ENCODE measurements at places on chromosomes 11 and 22. TPM values are rescaled to one million over a fixed set of nuclear protein-coding genes. Genes with fewer than 3 reads are reported as not detected.

Gene DNAJB7
- not detected for total RNA-seq

- H3K27me3 ChIP-seq = no peaks in the 10 kb centered on the region
- H3K4me1 ChIP-seq = no peaks in the 10 kb centered on the region
- no peak for DNase-seq
- no peak overlapping the region for H3K27ac ChIP-seq
- H3K36me3 ChIP-seq = peaks cover 4% of the 10 kb centered on the region
These were observed 397.1 kb downstream of the TBC1D22A start for GRCh38 chr22:47159592-47159991.

Gene DTX4
- total RNA-seq = 0.07 TPM

GRCh38 chr22:45866646-45867117 is 110.3 kb downstream of the WNT7B start:
- peaks cover 10% of the 10 kb centered on the region for H3K4me1 ChIP-seq
- H3K27ac ChIP-seq = no peak overlapping the region
- H3K36me3 ChIP-seq = peaks cover 2% of the 10 kb centered on the region
- no peak overlapping the region for H3K4me3 ChIP-seq
- peaks cover 36% of the 10 kb centered on the region for H3K27me3 ChIP-seq

- no peaks in the 10 kb centered on the region for H3K27me3 ChIP-seq
- H3K4me3 ChIP-seq = no peak overlapping the region
- DNase-seq = no peak
- H3K36me3 ChIP-seq = peaks cover 41% of the 10 kb centered on the region
These were observed 208.5 kb upstream of the MTMR2 start for GRCh38 chr11:96132437-96132836.

DNA sequence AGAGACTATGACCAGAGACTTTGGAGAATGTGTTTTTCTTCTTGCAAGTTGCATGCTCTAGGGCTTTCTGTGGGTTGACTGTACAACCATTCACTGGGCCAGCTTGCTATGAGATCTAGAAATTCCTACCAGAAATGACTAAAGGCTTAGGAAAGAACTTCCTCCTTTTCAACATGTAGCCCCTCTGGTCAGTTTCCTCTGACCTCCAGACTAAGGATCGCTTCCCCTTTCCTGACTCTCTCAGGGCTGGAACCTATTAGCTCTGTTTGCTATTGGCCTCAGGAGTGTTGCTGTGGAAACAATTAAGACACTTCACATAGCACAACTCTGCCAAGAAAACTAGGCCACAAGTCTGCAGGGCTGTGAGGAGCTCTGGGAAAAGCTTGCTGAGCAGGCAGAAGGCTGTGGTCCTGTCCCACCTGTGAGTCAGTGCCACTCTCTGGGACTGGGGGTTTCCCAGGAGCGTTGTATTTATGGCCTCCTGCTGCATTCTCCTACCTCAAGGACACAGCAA is 10.7 kb downstream of the CRY2 start:
- H3K27me3 ChIP-seq = no peaks in the 10 kb centered on the region
- H3K4me1 ChIP-seq = no peaks in the 10 kb centered on the region
- no peak overlapping the region for H3K27ac ChIP-seq
- no peak for DNase-seq
- H3K36me3 ChIP-seq = peaks cover 16% of the 10 kb centered on the region
- no peak overlapping the region for H3K4me3 ChIP-seq

GRCh38 chr11:83601914-83602527 is 315.9 kb upstream of the CCDC90B start:
- no peaks in the 10 kb centered on the region for H3K36me3 ChIP-seq
- H3K4me3 ChIP-seq = no peak overlapping the region
- H3K4me1 ChIP-seq = no peaks in the 10 kb centered on the region
- DNase-seq = no peak

Measured in activated CD4-positive, alpha-beta T cell treated with anti-CD3 and anti-CD28 coated beads for 36 hours (primary cell).